Stimulated activated CD8-positive, alpha-beta memory T cell treated with anti-CD3 and anti-CD28 coated beads, Interleukin-2, amount 100 ng/mL, for 1 hour (primary cell): ENCODE measurements at places on chromosomes 13 and 19.

GRCh38 chr13:98822225-98822606, 69.7 kb upstream of the SLC15A1 start:
- no peak for DNase-seq

- DNase-seq, result no peak
Observed at GRCh38 chr19:12703046-12703445, 6.6 kb upstream of the FBXW9 start.

GRCh38 chr13:67100730-67101129, 129.4 kb downstream of the PCDH9 start:
- DNase-seq, result no peak

GRCh38 chr13:73036566-73036965, 22.2 kb upstream of the KLF5 start:
- DNase-seq, result no peak
